ENCODE measurements at places on chromosomes 12 and 14. TPM values are rescaled to one million over a fixed set of nuclear protein-coding genes. Genes with fewer than 3 reads are reported as not detected.

DNA sequence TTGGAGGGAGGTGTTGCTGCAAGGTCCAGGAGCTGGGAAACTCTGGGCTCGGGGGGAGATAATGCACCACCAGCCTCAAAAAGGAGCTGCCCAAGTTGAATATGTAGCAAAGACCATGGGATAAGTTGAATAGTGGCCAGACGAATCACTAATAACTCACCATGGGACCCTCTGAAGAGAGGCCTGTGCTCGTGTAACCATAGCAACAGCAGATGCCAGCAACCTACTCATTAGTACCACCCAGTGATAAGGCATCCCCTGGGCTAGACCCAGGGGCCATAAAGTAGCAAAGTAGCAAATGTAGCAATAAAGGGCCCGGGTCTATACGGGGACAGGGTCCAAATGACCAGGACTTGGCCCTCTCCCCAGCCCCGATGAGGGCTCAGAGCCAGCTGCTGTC lies 328.0 kb downstream of the DPF3 start:
- no peak for DNase-seq

DNA sequence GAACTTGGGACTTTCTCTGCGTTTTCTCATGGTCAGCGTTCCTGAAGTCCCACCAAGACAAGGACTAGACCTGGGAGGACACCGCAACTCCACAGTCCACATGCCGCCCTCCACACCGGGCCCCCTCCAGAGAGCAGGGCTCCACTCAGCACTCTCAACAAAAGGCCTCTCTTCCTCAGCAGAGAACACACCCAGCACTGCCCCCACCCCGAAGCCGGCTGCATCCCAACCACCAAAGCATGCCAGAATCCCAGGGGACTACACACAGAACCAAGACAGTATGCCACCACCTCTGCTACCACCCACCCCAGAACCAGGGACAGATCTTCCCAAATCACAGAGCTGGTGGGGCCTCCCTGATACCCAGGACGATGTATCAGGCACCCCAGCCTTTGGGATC lies 88.3 kb downstream of the BCL11B start:
- DNase-seq = no peak

GRCh38 chr12:10741845-10742244 lies 18.7 kb upstream of the YBX3 start:
- no peak for DNase-seq

DNA sequence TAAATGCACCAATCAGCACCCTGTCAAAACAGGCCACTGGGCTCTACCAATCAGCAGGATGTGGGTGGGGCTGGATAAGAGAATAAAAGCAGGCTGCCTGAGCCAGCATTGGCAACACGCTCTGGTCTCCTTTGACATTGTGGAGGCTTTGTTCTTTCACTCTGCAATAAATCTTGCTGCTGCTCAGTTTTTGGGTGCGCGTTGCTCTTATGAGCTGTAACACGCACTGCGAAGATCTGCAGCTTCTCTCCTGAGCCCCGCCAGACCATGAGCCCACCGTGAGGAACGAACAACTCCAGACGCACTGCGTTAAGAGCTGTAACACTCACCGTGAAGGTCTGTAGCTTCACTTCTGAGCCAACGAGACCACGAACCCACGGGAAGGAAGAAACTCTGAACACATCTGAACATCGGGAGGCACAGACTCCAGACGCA lies 8.4 kb upstream of the PIANP start:
- no peak for DNase-seq

DNA sequence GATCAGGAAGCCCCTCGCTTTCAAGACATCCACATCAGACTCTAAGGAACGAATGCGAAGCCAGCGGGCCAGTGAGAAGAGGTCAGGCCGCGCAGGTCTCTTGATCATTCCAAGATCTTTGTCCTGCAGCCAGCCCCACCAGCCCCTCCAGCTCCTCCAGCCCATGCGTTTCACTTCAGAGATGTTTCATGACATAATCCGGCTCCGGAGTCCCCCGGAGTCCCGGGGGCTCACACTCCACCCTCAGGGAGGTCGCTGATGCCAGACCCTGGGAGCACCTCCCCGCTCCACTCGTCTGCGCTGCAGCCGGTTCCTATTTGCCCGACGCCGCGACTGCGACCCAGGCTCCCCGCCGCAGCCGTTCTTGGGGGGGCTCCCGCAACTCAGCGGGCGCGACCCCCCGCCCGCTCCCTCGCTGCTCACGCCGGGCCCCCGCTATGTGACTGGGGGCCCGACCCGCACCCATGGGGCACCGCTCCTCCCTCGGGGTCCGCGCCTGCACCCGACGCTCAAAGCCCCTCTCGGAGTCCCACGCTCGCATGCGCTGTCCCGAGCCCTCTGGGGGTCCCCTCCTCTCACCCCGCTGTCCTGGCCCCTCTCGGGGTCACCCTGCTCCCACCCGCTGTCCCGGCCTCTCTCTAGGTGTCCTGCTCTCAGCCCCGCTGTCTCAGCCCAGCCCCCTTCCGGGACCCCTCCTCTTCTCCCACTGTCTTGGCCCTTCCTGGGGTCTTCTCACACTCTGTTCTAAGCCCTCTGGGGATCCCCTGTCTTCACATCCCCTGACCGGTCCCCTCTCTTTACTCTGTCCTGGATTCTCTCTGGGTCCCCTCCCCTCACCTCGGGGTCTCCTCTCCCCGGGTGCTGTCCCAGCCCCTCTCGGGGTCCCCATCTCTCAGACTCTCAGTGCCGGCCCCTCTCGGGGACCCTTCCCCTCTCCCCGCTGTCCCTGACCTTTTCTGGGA lies 1.1 kb downstream of the TAOK3 start:
- DNase-seq = no peak

DNA sequence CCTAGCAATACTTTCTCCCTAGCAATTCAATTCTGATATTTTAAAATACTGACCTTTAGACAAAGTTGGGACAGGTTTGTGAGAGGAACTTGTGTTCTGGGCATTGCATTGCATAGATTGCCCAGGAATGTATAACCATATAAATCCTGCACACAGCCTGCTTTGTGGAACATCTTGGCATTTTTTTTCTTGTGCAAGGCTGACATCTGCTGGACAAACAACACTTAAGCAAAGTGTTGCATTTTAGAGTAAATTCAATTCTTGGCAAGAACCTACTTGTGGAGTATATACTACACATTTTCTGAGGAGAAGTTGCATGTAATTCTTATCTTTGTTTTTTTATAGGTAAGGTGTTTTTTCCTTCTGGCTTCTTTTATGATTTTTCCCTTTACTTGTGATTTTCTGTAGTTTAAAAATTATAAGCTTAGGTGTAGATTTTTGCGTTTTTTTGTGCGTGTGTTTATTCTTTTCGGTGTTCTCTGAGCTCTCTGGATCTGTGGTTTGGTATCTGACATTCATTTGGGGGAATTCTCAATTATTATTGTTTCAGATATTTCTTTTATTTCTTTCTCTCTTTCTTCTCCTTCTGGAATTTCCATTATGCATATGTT lies 26.4 kb downstream of the TESPA1 start:
- DNase-seq = peak; percentile 47

DNA sequence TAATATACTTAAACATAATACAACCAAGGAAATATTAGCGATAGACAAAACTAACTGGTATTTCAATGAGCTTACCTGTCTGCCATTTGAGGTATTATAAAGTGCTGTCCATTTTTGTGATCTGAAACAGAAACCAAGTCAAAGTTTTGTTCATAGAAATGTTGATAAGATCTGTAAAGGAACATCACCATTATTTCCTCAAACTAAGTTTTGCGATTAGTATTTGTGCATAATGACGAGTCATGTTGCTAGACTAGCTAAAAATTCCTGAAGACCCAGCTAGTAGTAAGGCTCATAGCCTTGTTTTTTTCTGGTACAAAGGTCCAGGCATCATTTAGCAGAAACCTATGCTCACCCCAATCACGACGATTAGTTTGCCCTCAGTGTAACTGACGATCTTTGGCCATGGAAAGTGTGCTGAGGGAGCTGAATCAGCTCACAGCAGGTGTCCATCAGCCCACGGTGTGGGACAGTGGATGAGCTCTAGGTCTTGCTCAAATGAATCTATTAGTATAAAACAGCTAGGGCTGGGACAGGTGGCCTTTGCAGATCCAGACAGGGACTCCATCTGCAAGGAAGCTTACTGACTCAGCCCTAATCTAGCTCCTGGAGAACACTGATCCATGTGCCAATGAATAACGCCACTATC lies 28.7 kb downstream of the GIT2 start:
- no peak for DNase-seq

GRCh38 chr12:92434607-92435025 lies 268.2 kb upstream of the PLEKHG7 start:
- no peak for DNase-seq

DNA sequence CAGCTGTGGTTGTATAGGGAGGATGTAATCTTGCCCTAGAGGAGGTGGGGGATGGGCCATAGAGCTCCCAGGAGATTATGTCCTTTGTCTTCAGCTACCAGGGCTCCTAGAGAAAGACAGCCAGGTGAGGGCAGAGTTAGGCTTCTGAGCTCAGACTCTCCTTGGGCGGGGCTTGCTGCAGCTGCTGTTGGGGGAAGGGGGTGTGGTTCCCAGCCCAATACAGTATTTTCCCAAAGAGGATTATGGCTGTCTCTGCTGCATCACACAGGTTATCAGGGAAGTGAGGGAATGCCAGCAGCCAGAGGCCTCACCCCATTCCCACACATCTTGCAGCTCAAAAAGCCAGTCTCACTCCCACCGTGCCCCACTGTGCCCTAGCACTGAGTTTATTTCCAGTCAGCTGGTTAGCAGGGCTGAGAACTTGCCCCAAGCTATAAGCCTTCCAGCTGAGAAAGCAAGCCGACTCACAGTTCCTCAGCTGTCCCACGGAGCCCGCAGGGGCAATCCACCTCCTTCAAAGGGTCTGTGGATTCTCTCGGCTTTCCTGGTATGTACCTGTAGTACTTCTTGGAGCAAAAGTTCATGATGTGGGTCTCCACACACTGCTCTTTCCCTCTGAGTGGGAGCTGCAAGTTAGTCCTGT lies 217.3 kb upstream of the CPNE8 start:
- DNase-seq = no peak

DNA sequence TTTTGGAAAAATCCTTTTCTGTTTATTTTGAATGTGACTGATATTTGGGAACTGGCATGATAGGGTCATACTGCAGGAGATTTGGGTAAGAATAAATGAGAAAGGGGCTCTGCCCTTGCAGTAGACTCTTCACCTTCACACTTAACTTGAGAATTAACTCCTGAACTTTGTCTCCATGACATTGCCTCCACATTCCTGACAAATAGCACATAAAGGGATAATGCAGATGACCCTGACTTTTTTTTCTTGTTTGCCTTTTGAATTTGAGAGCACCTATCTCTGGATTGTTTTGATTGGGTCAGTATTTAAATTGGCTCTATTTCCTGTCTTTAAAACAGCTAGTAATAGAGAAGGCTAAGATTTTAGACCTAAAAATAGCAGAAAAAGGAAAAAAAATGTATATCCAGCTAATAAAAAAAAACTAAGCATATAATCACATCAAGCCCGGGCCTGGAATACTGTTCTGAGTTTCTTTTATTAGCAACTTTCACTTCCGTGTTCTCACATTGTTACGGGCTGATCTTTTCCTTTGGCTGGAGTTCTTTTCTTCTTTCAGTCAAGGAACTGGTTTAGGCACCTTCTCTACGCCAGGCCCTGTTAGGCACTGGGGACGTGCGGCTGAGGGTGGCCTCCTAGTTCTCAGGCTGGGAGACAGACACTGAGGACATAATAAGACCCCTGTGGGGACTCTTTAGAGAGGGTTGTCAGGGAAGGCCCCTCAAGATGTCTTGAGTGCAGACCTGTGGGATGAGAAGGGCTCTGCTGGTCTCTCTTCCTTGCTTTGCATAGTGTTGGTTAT lies 53.1 kb upstream of the GNPNAT1 start:
- DNase-seq = no peak

DNA sequence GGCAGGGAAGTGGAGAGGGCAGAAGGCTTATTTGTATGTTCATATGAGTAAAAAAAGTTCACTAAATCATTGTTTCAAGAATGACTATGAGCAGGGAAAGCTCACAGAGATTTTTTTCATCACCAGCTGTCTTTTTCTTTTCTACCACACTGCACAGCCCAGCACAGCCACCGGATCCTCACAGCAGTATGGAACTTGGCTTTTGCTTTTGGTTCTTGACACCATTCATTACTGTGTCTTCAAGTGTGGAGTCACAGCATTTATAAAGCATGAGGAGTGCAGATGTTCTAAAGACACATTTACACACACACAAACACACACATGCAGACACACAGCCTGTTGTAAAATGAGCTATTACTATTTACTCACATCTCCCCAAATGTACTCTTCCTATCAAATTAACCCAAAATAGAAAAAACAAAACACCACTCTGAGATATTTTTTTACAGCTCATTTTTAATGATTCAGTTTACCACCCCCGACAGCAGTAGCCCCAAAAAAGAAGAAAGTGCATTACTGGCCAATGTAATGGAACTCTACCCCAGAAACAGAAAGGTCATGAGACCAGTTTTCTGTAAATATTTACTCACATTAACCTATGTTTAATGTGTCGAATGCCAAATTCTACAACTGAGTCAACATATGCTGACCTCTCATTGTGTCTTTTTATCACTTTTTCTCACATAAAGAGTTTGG lies 60.5 kb downstream of the BTG1 start:
- DNase-seq = no peak

DNA sequence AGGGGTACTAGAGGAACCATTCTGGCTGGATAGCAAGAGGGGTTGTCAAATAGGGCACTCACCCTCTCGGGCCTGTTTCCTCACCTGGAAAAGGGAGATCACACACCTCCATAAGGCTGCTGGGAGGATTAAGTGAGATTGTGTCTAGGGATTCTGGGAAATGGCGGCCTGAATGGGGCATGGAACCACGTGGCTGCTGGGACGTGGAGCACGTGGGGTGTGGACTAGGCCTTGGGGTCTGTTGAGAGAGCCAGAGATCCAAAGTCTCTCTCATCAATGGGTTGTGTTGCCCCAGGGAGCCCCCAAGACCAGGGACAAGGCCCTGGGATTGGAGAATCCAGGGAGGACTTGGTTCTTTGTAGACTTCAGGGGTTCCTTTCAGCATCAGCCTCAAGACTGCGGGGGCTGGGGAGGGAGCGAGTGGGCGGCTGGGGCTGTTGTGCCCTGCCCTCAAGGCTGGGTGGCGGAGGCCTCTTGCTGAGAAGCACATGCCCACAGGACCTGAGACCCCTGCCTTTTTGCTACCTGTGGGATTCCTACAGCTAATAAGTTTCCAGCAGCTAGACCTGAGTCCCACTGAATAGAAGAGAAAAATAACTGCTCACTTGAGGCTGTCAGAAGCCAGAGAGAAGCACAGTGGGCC lies 3.4 kb upstream of the MYL2 start:
- no peak for DNase-seq

DNA sequence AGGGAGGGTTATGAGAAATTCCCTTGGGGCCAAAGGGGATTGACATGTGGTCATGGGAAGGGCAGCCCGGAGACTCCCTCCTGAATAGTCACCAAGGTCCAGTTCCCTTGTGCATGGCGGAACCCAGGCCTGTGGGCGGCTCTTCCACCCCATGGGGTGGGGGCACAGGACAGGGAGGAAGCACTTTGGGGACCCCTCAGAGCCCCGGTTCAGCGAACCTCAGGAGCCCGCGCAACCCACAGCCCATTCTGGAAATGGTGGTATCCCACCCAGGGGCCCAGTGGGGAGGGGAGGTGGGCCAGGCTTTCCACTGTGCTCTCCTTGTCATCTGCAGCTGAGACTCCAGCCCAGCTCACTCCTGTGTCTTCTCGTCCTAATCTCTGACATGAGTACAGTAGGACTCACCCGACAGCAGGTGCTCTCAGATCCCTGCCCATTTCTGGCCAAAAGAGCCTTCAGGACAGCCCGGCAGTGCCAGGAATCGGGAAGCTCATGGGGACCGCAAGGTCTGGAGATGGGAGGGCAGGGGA lies 255.2 kb upstream of the SFSWAP start:
- no peak for DNase-seq

SLC5A8 gene
- total RNA-seq = 0.42 TPM

All from urinary bladder (tissue), 4 donors.